Erythroblast (primary cell): ENCODE measurements at places on chromosomes 7 and 10.

GRCh38 chr10:66642217-66642616 is 283.6 kb upstream of the LRRTM3 start:
- no peak for DNase-seq

DNA sequence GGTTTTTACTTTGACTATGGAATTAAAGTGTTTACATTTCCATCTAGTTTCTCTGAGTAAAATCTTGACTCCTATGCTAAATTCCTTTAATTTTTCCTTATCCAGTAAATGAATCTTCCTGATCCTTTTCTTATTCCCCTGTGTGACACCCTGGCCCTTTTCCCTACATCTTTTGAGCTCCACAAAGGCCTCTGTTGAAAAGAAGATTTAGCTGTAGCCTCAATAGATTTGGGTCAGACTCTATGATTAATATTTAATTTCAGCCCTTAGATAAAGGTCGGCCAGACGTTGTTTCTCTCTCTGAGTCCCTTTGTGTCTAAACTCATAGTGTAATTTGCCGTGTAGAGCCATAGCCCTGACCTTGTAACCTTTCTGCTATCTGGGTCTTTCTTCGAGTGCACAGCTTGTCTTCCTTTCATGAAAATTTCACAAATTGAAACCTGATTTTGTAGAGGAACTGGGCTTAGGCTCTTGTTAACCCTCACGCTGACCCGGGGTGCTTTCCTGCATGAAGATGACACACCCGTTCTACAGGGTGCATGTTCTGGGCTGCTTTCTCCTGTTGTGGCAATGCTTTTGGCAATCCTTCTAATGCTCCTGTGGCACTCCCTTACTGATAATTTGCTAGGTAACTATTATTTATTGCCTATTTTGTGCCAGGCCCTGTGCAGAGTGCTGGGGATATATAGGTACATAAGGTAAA is 21.2 kb downstream of the LSMEM1 start:
- no peak for DNase-seq

DNA sequence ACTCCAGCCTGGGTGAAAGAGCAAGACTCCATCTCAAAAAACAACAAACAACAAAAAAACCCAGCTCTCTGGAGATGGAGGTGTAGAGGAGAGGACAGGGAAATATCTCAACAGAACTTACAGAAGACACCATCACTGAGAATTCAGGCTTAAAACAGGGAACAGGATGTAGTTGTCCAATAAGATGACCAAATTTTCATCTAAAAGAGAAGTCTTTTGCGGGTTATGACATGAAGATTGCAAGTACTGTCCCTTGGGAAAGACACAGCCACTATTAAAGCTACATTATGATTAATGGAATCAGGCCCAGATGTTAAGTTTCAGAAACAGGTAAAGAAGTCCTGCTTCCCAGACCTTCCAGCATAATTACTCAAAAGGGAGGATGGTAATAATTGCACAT is 235.2 kb upstream of the NRP1 start:
- DNase-seq: no peak

GRCh38 chr7:133345690-133346421 is 93.0 kb downstream of the EXOC4 start:
- DNase-seq: no peak

DNA sequence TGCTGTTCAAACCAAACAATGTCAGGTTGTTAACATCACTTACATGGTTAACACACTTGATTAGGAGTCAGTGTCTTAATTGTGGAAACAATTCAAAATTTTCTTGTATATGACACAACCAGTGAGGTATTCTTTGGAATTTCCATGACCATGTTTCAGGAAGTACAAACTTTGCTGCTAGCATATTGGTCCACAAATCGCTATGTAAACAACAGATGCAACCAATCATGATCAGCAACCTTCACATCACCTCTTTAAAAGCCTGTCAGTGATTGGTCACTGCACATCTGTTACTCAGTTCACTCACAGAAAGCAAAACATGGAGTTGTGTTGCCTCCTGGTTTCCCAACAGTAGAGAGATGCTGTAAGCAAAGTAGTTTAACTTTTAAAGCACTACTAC is 108.9 kb upstream of the FAM3C start:
- no peak for DNase-seq

- no peak for DNase-seq
These were observed 92.5 kb downstream of the EZH2 start for GRCh38 chr7:148791546-148791945.

GRCh38 chr7:17661982-17662585 is 278.2 kb downstream of the SNX13 start:
- DNase-seq: no peak

DNA sequence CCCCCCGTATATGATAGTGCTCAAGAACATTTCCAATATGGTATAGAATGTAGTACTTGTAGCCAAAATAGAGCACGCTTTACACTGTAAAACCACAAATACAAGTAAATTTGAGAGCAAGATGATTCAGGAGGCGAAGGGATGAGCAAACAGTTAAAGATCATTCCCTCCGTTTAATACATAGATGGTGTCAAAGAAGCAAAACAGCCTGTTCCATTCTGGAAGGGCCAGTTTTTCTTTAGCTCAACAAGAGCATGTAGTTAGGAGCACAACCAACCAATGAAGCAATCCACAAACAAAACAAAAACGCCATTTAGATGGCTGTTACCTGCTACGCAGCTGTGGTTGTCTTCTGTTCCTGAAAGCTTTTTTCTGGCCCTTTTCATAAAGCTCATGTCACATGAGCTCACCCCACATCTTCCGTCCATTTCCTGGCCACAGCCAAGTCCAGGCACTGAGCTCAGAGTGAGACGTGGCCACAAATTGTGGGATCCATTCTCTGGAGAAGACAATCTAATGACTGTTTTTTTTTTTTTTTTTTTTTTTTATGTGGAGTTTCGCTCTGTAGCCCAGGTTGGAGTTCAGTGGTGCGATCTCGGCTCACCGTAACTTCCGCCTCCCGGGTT is 185.6 kb downstream of the FANK1 start:
- DNase-seq: no peak
